Endothelial cell (in vitro differentiated cells): ENCODE measurements at places on chromosomes 1 and 21. TPM values are rescaled to one million over a fixed set of nuclear protein-coding genes. Genes with fewer than 3 reads are reported as not detected.

The CACNA1S gene
- total RNA-seq = 0.08 TPM

The BSND gene
- not detected for total RNA-seq

The MTARC2 gene
- 3.6 TPM for total RNA-seq

The SPRR5 gene
- not detected for total RNA-seq

The YIPF1 gene
- 26.3 TPM for total RNA-seq

DNA sequence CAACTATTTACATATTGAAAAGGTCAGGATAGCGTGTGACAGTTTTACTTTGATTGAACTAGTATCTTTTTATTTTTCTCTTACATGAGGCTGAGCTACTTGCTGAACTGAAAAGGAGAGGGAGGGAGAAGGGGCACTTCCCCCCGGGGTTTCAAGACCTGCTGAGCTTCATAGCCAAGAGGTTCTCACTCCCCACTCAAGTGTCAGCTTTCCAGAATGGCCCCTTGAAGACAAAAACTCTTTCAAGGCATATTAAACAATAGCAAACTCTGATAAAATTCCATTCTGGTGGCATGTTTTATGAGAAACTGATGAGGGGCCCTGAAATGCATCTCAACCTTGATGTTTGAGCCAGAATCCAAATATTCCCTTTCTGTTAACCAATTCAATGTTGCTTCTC is 143.0 kb downstream of the KAZN start:
- H3K27ac ChIP-seq = no peak overlapping the region
- peaks cover 2% of the 10 kb centered on the region for H3K27me3 ChIP-seq
- H3K4me1 ChIP-seq = peaks cover 2% of the 10 kb centered on the region
- H3K4me3 ChIP-seq = no peak overlapping the region

GRCh38 chr1:208165659-208166058 is 78.5 kb downstream of the PLXNA2 start:
- peaks cover 7% of the 10 kb centered on the region for H3K27me3 ChIP-seq
- H3K4me1 ChIP-seq = peaks cover 40% of the 10 kb centered on the region
- DNase-seq = no peak
- H3K27ac ChIP-seq = no peak overlapping the region

DNA sequence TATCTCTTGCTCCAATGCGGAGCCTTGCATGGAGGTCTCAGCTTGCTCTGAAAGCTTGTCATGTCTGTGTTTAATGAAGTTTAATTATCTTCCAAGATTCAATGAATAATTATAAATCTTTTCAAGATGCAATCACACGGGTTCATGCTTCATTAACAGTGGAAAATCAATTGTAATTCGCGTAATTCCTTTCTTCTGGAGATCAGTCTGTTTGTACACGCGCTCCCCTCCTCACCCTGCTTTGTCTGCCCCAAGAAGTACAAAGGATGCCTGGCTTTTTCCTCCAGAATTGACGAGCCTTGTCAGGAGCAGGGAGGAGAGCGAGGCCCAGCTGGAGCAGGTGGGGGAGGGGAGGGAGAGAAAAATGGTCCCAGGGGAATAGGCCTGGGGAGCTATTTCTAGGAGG is 65.0 kb upstream of the DISP3 start:
- no peak for DNase-seq
- H3K4me1 ChIP-seq = peaks cover 23% of the 10 kb centered on the region
- no peak overlapping the region for H3K4me3 ChIP-seq
- no peaks in the 10 kb centered on the region for H3K36me3 ChIP-seq
- peaks cover 8% of the 10 kb centered on the region for H3K27me3 ChIP-seq

- peaks cover 5% of the 10 kb centered on the region for H3K27me3 ChIP-seq
- peaks cover 6% of the 10 kb centered on the region for H3K4me1 ChIP-seq
- H3K36me3 ChIP-seq = no peaks in the 10 kb centered on the region
- no peak overlapping the region for H3K4me3 ChIP-seq
- no peak overlapping the region for H3K27ac ChIP-seq
Observed at GRCh38 chr1:217363319-217363718, 267.6 kb downstream of the GPATCH2 start.

- no peak overlapping the region for H3K27ac ChIP-seq
- H3K27me3 ChIP-seq = peaks cover 6% of the 10 kb centered on the region
- H3K4me1 ChIP-seq = no peaks in the 10 kb centered on the region
- DNase-seq = no peak
Observed at GRCh38 chr1:17273096-17273495, 24.2 kb downstream of the PADI3 start.

DNA sequence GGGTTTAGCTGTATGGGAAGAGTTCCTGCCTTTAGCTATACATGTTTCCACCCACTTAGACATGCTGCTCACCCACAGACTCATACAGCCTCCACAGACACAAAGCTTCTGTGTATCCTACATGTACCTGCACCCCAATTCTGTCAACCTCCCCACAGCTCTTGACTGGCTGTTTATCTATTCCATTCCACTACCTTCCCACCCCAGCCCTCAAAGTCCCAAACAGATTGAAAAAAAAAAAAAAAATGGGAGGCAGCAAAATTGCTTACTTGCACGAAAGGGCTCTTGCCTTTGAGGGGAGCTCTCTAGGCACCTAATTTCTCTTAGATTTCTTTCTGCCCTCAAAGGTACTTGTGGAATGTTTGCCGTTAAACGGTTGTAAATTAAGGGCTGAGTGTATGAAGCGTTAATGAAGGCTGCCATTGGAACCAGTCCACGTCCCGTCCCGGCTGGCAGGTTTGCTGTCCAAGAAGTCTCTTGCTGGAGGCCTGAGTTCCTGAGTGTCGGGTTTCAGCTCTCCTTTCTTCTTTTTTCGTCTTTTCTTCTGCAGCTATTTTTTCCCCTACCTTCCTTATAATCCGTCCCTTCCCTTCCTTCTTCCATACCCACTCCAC is 43.6 kb downstream of the PBX1 start:
- no peak overlapping the region for H3K27ac ChIP-seq
- H3K27me3 ChIP-seq = peaks cover 5% of the 10 kb centered on the region
- peaks cover 15% of the 10 kb centered on the region for H3K4me1 ChIP-seq
- H3K36me3 ChIP-seq = no peaks in the 10 kb centered on the region
- DNase-seq = no peak
